Mesothelial cell of epicardium (in vitro differentiated cells): ENCODE measurements at places on chromosomes 6 and 20.

DNA sequence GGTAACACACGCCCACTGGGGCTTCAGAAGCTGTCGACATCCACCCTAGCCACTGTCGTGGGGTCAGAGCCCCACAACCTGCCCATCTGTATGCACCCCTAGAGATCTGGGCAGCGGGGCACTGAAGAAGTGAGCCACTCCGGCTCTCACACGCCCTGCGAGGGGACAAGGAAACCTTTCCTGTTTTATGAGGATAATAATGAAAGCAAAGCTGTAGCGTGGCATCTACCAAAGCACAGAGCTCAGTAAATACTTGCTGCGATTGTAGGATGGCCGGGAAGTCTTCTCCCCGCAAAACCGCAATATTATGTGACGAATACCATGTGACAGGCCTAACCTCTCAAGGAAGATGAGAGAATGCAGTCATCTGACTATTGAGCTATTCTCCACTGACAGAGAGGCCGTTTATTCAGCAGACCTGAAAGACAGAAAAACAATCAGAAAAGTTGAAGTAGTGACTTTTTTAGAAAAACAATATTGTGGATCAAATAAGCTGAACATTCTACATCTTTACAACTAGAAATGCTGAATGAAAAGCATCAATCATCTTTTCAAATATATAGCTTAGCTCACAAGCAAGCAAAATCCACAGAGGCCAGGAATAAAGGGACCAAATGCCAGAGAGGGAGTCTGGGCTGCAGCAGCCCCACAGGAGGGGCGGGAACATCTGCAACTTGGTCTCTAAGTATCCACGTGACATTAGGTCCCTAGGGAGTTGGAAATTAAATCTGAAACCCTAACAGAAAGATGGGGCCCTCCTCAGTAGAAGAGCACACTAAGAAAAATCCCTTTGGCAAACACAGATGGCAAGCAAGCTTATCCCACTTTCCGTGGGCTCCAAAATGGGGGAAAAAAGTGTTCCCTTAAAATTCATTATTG is 207.8 kb downstream of the TTLL2 start:
- no peak for DNase-seq

DNA sequence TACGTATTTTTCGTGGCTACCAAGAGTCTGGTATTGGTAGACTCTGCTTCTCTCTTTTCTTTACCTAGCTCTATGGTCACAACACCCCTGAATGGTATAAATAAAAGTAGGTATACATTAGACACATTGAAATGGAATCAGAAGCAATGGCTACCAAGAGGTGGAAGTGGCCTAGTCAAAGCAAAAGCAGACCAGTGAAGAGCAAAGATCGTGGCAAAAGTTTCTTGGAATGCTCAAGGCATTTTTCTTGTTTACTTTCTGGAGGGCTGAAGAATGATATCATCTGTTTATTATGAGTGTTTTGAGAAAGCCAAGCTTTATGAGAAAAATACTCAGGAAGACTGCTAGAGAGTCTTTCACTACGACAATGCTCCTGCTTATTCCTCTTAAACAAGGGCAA is 28.6 kb upstream of the MOCS1 start:
- DNase-seq = no peak

DNA sequence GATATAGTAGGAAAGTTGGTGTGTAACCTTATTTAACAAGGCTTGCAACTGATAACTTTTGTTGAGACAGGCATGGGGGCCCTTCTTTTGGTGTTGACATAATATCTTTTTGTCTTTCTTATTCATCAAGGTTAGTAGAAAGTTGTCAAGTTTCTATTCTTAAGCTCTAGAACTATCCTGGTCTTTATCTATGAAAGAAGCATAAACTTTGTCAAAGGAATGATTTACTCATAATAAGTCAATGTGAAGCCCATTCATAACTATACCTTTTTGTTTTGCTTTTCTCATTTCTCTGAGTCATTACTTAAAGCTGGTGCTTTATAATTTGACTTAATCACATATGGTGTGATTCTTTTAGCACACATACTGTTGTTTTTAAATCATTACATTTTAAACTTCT is 312.4 kb downstream of the UTRN start:
- DNase-seq = no peak

DNA sequence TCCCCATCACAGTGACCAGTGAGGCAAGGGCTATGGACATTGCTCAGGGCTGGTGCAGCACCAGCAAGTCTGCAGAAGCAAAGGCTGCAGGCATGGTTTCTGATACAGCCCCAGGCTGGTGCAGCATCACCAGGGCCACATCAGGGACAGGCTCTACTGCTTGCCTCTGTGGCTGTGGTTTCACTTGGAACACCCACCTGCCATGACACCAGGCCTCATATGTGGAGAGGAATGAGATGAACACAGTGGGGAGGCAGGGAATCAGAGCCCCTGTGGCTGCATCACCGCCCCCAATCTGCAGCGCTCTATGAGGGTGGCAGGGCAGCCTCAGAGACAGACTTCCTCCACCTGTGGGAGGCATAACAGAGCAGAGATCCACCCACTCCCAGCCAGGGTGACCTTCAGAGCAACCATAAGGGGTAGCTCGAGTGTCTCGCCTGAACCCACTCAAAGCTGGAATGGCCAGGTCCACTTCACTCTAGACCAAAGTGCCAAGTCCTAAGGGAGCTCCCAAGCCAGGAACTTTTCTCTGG is 7.9 kb downstream of the RING1 start:
- no peak for DNase-seq

GRCh38 chr6:16398587-16398986 is 160.2 kb downstream of the GMPR start:
- DNase-seq = no peak

GRCh38 chr6:35651244-35651643 is 37.5 kb downstream of the FKBP5 start:
- DNase-seq = no peak

DNA sequence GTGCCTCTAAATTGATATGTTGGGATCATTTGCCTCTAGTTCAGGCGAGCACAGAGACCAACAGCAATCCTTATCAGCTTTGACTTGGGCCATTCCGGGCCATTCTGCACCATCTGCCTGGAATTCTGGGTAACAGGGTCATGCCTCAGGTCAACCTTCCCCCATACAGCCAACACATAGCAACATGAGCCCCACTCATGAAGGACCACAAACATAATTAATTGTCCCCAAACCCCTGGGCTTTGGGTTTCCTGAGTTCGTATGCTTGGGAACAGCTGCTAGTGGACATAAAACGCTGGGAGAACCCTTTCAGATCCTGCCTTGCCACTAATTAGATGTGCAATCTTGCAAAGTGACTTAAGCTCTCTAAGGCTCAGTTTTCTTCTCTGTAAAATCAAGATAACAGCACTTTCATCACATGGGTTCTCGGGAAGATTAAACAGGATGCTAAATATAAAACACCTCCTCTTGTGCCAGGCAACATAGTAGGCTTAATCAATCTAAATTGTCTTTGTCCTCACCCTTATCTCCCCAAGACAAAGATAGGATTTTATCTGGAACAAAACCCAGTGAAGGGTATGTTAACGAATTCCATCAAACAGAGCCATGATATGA is 426.5 kb downstream of the CD83 start:
- DNase-seq = no peak

DNA sequence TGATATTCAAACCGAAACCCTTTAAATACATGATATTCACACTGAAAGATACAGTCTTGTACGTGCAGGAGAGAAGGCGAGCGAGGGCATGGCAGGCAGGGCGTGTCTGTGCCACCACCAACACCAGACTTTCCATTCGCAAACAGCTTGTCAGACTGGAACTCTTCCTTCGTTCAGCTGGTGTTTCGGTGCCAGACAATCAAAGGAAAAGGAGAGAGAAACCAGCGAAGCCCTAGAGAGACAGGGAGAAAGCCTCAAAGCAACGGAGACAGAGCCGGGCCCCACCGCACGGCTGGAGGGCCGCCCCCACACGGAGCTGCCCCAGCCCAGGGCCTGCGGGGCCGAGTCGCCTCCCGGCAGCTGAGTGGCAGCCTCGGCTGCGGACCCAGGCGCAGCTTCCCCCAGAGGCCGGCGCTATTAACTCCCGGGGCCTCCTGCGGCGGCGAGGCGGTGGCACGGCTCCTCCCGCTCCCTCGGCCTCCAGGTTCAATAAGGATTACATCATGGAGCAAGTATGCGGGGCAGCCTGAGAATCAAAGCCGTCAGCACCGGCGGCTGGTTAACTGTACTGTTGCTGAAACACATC is 32.1 kb upstream of the NR2E1 start:
- peak; percentile 75 for DNase-seq

DNA sequence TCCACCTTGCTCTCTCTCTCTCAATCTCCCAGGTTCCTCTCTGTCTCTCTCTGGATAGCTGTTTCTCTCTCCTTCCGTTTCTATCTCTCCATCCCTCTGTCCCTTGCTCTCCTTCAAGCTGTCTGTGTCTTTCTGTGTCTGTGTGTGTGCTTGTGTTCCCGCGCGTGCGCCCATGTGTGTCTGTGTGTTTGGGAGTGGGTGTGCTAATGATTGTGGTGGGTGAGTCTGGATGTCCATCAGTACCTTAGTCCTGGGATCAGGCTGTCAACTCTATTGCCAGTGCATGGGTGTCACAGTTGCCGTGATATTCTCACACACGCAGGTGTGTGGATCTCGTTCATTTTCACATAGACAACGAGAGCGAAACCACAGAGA is 1380.6 kb upstream of the DEFB115 start:
- DNase-seq = no peak

- DNase-seq = no peak
Observed at GRCh38 chr6:81763051-81763450, 10.6 kb upstream of the TENT5A start.

- no peak for DNase-seq
Observed at GRCh38 chr6:7992002-7992815, 72.0 kb downstream of the BLOC1S5 start.

- no peak for DNase-seq
Observed at GRCh38 chr6:132236744-132237143, 164.5 kb downstream of the MOXD1 start.

DNA sequence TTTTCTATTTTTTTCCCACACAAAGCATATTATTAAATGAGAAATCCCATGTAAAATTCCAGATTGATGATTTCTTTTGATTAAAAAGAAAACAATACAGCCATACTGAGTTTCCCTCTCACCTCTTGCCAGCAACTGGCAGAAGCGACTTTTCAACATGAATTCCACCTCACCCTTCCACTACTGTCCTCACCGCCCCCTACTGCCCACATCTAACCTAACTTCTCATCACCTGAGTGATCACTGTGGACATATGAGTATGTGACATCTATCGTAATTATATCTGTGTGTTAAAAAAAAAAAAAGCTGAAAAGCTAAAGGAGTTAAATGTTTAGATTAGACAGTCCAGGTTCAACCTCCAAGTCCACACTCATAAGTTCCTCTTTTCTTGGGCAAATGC is 528.6 kb downstream of the PRKN start:
- no peak for DNase-seq

GRCh38 chr20:23988561-23988960 is at the start of gene GGTLC1:
Gene GGTLC1 (minus strand): TSS chr20:23988779. CDS start chr20:23986611, 2,168 bp downstream.
- no peak for DNase-seq

DNA sequence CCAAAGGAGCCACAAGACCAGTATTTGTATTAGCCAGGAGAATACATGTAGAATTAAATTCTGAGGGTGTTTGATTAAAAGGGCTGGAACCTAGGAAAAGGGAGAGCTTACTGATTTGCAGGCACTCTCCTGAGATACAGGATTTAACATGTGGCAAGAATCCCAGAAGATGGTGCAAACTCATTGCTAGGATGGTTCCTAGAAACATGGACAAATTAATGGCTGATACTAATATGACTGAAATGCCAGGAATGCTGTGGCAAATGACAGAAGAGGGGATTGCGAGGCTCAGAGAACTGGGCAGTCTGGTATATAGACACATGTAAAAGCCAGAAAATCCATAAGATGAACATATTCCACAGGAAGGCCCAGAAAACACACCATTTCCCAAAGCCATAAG is 118.1 kb downstream of the RWDD2A start:
- no peak for DNase-seq

DNA sequence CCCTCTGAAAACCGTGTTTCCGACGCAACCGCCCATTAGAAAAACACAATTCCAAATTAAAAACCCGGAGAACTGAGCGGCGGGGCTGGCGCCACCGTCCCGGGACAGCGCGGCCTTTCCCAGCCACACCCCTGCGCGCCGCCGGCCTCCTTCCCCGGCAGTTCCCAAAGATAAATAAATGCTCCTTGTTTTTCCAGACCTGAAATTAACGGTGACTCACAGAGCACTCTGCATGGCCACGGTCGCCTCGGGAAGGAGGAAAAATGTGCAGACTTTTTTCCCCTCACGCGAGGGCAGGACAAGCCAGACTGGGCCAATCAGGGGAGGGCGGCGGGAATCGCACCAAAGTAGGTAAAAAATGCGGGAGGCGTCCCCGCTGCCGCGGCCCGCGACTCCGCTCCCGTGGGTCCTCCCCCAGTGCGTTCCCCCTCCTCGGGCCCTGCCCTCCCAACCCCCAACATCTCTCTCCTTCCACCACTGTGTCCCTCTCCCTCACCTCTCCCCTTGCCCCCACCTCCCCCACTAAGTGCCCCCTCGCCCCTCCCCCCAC is 828 bp upstream of the DSTN start:
- DNase-seq = peak; percentile 78

DNA sequence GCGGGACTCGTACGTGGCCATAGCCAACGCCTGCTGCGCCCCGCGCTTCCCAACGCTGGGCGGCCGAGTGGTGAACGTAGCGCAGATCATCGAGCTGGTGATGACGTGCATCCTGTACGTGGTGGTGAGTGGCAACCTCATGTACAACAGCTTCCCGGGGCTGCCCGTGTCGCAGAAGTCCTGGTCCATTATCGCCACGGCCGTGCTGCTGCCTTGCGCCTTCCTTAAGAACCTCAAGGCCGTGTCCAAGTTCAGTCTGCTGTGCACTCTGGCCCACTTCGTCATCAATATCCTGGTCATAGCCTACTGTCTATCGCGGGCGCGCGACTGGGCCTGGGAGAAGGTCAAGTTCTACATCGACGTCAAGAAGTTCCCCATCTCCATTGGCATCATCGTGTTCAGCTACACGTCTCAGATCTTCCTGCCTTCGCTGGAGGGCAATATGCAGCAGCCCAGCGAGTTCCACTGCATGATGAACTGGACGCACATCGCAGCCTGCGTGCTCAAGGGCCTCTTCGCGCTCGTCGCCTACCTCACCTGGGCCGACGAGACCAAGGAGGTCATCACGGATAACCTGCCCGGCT is 3.4 kb downstream of the SLC32A1 start:
- DNase-seq = no peak

- no peak for DNase-seq
Observed at GRCh38 chr6:120588424-120588823, 745.9 kb downstream of the TBC1D32 start.

DNA sequence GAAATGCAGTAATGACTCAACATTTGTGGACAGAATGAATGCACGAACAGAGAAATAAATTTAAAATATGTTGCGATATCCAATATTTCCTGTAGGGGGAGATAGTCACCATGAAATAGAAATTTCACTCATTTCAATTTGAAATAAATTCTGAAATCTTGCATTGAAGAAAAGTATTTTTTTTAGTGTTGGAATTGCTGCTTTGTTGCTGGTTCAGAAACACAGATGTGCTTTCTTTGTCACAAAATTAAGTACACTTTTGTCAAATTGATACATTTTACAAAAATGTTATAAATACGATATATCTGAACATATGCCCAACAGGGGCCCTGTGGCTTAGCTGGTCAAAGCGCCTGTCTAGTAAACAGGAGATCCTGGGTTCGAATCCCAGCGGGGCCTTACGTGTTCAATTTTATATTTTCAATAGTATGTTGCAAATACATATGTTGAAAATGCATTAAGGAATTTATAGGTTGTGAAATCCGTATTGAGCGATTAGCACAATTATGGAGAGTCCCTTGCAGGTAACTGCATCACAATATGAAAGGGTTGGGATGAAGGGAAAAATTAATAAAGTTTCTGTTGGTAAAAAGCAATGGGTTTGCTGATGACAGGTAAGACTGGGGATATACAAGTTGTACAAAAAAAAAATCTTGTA is 85.4 kb upstream of the PRSS16 start:
- DNase-seq = no peak

- no peak for DNase-seq
Observed at GRCh38 chr6:118708744-118709143, 57.4 kb upstream of the CEP85L start.
